ENCODE measurements at places on chromosomes 16 and 17. TPM values are rescaled to one million over a fixed set of nuclear protein-coding genes. Genes with fewer than 3 reads are reported as not detected.

- no peak for DNase-seq
- H3K27ac ChIP-seq = no peak overlapping the region
- H3K4me1 ChIP-seq = no peaks in the 10 kb centered on the region
Observed at GRCh38 chr16:1389762-1390161, 24.7 kb downstream of the UNKL start.

- H3K27me3 ChIP-seq = no peaks in the 10 kb centered on the region
- H3K27ac ChIP-seq = no peak overlapping the region
- H3K4me1 ChIP-seq = peaks cover 46% of the 10 kb centered on the region
- DNase-seq = no peak
- peak overlapping the region; percentile 58 for H3K4me3 ChIP-seq
Observed at GRCh38 chr17:74780443-74781238, 4.5 kb upstream of the NAT9 start.

DNA sequence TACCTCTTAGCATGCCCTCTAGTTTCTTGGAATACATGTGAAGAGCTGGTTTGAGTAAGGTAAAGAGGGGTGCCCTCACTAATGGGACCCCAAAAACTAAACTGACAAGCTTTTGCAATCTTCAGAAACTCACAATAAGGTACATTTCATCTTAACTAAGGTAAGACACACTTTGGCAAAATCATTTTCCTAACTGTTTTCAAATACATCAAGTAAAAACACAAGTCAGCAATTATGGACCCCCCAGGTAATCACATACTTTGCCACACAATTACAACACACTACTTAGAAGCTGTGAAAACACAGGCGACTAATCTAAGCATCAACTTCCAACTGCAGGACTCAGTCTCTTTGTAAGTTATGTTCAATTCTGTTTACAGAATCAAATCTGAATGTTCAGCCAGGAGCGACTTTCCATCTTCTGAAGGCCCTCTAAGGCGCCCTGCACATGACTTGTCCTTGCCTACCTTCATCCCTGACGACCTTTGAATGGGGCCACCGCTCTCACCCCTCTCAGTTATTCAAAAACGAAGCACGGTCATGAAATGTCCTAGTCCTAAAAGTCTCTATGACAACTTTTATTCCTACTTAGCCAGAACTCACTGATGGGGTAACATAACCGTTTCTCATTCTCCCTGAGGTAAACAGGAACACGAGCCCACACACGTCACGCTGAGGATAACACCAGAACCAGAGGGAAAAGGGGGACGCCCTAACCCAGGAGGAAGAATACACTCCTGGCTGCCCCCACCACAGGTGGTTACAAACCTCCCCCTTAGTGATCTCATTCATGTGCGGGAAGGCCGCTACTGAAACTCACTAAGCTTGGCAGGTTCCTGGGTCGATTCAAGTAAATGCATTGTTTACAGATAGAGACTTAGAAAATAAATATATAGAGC is 5.5 kb downstream of the CREBBP start:
- H3K27ac ChIP-seq = no peak overlapping the region
- no peak for DNase-seq
- peak overlapping the region; percentile 49 for H3K4me3 ChIP-seq
- H3K27me3 ChIP-seq = no peaks in the 10 kb centered on the region
- H3K4me1 ChIP-seq = peaks cover 89% of the 10 kb centered on the region
- H3K36me3 ChIP-seq = no peaks in the 10 kb centered on the region

DNA sequence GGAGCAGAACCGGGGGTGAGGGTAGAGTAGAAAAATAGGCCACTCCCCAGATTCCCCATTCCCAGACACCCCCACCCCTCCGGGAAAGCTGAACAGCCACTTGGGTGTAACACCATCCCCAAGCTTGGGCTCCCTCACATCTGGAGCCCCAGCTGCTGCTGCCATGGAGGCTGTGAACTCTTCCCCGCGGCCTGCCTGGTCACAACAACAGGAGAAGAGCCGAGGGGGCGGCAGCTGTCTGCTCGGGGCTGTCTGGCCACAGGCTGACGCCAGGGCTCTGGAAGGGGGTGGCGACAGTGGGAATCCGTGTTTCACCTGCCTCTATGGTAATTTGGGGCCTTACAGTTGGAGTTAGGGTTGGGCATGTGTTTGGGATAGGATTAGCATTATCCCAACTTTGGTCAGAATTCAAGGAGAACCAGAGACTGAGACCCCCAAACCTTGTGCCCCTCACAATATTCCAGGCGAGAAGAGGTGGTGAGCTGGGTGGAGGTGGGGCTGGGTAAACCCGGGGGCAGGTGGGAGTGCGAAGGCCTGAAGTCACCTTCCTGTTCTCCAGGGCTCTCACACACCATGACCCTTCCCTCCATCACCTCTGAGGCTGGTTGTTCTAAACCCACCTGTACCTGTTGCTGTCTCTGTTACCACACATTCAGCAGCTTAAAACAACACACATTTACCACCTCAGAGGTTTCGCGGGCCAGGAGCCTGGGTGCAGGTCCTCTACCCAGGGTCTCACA is 29.7 kb upstream of the NXPH3 start:
- no peaks in the 10 kb centered on the region for H3K27me3 ChIP-seq
- H3K4me1 ChIP-seq = peaks cover 34% of the 10 kb centered on the region
- no peak for DNase-seq
- H3K36me3 ChIP-seq = no peaks in the 10 kb centered on the region

GRCh38 chr17:41733348-41734138 is 900 bp downstream of the HAP1 start:
- peaks cover 82% of the 10 kb centered on the region for H3K27me3 ChIP-seq
- no peak overlapping the region for H3K27ac ChIP-seq
- peaks cover 14% of the 10 kb centered on the region for H3K4me1 ChIP-seq
- DNase-seq = no peak
- H3K36me3 ChIP-seq = no peaks in the 10 kb centered on the region
- H3K4me3 ChIP-seq = peak overlapping the region; percentile 76

- H3K4me3 ChIP-seq = no peak overlapping the region
- H3K27ac ChIP-seq = peak overlapping the region; percentile 75
Observed at GRCh38 chr17:83090444-83091256, 11.2 kb downstream of the METRNL start.

DNA sequence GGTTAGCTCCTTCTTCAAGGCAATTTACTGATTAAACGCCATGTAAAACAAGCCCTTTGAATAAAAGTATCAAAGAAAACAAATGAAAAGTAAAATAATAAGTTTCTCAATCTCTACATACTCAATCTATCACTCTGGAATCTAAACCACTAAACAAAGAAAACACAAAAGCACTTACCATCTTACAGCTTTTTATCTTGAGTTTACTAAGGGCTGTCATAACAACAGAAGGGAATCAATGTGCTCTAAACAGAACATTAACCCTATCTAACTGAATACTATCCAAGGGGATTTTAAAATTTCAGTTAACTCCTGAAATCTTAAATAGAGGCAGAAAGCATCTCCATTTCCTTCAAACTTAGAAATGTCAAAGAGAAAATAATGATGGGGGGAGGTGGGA is 3.4 kb downstream of the SKA2 start:
- DNase-seq = no peak
- no peaks in the 10 kb centered on the region for H3K36me3 ChIP-seq
- H3K27ac ChIP-seq = peak overlapping the region; percentile 40
- H3K4me3 ChIP-seq = no peak overlapping the region

DNA sequence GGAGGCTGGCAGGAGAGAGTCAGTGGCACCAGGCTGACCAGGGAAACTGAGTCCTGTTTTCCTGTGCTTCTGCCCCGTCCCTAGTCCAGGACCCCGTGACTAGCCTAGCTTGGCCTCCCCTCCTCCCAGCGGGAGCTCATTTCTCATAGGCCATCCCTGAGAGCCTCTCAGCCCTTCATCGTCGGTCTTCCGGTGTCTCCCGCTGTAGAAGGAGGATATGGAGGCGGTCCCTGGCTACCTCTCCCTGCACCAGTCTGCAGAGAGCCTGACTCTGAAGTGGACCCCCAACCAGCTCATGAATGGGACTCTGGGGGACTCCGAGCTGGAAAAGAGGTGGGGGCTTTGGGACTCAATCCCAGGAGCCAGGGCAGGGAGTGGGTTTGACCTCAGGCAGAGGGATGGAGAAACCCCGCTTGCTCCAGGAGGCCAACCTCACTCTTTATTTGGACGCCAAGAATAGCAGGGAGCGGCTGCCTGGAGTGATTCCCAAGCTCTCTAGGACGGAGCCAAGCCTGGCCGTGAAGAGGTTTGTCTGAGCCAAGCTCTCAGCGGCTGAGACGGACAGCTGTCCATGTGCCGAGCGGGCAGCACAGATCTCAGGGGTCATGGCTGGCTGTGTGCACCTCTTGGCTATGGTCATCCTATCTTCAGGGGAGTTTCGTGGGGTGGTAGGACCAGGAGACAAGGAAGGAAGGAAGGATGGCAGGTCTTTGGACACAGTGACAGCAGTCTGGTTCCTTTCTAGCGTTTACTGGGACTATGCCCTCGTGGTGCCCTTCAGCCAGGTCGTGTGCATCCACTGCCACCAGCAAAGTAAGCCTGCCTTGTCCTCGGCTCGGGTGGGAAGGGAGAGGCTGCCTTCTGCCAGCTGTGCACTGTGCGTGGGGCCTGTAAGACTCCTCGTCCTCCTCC is 26.8 kb downstream of the SGSM2 start:
- H3K36me3 ChIP-seq = no peaks in the 10 kb centered on the region
- no peak overlapping the region for H3K27ac ChIP-seq
- H3K27me3 ChIP-seq = no peaks in the 10 kb centered on the region
- no peak for DNase-seq
- peaks cover 4% of the 10 kb centered on the region for H3K4me1 ChIP-seq

C17orf113 gene
- 2.0 TPM for total RNA-seq

CD300E gene
- not detected for total RNA-seq

MEOX1 gene
- 1.1 TPM for total RNA-seq

MYO15A gene
- total RNA-seq = 1.3 TPM

CCL16 gene
- total RNA-seq = not detected

FBXW10 gene
- 0.20 TPM for total RNA-seq

Measured in neural crest cell (in vitro differentiated cells).